ENCODE measurements at places on chromosomes 12 and 14.

- DNase-seq, result no peak
Measured at GRCh38 chr12:96121271-96121711, 72.9 kb upstream of the ELK3 start.

DNA sequence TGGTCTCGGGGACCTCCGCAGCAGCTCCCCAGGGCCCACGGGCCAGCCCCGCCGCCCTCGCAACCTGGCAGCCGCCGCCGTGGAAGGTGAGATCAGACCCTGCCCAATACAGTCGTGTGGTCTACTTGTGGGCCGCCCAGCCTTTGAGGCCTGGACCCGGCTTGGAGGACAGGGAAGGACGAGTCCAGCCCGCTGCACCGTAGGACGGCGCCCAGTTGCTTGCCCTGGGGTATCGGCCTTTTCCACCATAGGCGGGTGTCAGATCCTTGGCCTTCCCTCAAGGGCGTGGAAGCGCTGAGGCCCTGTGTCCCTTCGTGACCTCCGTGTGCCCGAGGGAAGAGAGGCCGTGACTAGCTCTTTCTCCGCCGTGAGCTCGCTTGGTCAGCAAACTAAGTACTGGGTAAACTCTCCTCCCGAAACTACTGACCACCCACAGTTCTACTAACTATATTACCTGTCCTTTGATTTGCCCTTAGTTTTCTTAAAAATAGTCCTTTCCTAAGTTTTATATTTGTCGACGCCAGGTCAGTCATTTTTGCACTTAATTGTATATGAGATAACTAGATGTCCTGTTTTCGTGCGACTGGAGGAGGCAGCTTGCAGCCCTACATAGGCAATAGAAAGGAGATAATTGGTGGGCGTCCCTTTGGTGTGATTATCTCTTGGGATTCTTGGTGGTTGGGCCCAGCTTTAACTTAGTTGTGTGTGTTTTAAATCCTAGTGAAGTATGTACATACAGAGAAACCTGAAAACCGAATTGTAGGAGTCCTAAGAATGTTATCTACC is 757 bp downstream of the SLC25A3 start:
- DNase-seq, result no peak

- DNase-seq, result peak; percentile 9
Measured at GRCh38 chr12:107349008-107349747, 255.8 kb upstream of the CRY1 start.

DNA sequence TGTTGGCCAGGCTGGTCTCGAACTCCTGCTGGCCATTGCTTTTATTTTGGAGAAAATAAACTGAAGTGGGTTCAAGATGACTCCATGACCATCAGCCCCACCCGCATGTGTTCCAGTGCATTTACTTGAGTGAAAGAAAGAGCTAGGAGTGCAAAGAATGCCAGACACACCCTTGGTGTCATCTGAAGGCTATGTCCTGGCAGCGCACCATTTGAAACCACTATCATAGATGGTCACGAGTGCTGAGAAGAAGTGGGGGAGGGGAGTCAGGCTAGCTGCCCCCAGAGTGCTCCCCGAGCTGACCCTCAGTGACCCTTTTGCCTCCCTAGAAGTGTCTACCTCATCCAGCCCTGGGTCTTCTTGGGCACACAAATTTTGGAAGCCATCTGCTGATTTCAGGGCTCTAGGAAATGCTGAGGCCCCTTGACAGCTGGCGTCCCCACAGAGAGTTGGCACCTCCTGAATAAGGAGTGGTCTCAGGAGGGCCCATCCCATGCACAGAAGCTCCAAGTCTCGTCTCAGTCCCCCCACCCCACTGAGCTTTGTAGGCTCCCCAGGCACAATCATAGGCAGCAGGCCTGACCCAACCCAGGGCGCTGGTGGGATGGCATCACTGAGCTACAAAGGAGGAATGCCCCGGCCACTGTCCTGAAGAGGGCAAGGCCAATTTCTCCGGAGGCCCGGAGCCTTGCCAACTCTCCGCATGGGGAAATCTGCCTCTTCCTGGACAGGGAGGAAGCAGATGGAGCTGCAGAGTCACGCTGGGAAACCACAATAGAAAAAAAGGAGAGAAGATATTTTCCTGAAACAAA is 28.0 kb downstream of the PXN start:
- DNase-seq, result peak; percentile 88

- DNase-seq, result no peak
Measured at GRCh38 chr14:79325071-79325470, 886.2 kb downstream of the DIO2 start.

- DNase-seq, result no peak
Measured at GRCh38 chr14:22797017-22797917, 18.0 kb downstream of the SLC7A7 start.

DNA sequence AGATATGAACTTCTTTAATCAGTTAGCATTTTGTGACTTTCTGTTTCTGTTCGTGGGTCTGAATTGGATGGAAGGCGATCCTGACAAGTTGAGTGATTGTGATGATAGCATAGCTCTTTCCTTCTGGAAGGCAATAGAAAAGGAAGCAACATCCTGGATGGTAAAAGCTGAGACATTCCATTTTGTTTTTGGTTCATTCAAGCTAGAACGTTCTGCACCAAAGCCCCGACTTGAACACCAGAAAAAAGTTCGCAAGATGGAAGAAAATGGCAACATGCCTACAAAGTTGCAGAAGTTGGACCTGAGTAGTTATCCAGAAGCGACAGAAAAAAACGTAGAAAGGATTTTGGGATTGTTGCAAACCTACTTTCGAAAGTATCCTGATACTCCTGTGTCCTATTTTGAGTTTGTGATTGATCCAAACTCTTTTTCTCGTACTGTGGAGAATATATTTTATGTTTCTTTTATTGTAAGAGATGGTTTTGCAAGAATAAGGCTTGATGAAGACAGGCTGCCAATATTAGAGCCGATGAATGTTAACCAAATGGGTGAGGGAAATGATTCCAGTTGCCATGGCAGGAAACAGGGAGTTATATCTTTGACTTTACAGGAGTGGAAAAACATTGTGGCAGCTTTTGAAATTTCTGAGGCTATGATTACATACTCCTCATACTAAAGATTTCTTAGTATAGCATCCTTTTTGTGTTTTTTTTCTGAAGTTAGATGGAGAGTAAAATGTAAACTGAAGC is 896 bp downstream of the EID3 start:
- no peak for DNase-seq

GRCh38 chr12:131076791-131077747 is 123.4 kb downstream of the ADGRD1 start:
- no peak for DNase-seq

DNA sequence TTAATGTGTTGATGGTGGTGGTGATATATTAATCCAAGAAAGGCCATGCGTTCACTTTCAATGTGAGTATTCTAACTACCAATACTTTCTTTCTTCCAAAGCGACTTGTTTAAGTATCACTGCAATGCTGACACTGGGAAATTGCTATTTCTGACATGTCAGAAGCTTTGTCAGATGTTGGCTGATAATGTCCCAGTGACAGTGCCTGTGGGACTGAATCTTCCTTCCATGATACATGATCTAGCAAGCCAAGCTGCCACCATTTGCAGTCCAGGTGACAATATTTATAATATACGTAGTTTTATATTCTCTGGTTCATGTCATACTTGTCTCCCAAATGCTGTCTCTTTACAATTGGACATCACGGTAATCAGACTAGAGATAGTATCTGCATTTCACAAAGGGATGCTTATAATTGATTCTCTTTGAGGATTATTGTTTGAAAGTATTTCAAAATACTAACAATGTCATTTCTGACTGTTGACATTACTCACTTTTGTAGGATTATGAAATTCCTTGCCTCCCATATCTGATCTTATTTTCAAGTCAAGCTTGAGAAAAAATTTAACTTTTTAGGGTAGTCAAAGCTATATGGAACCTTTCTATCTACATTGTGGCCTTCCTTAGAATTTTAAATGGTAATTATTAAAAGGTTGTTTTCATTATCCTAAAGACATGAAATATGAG is 57.3 kb downstream of the KNTC1 start:
- DNase-seq, result no peak

- no peak for DNase-seq
Measured at GRCh38 chr14:46063872-46064271, 587.7 kb downstream of the RPL10L start.

DNA sequence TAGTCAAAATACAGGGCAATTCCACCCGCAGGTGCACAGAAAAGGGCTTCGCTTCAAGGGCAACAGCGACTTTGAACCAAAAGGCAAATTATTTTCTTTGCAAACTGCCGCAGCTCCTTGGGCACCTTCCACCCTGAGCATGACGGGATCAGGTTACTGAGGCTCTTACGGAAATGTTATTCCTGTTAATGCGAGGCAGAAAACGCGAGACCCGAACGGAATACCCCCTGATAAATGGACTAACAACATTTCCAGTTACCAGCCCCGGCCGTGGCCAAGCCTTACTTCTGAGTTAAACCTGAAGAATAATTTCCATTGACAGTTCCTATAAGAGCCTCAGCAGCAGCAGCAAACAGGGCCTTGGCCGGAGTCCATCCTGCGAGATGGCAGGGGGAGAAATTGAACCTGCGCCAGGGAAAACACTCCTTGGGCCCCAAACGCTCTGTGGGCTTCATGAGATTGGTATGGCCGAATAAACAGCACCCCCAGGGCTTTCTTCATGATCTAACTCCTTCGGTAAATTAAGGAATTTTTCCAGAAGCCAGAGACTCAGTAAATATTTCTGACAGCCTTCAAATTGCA is 70.0 kb upstream of the DICER1 start:
- DNase-seq, result peak; percentile 1

GRCh38 chr12:132445884-132446632 is 43.9 kb upstream of the FBRSL1 start:
- DNase-seq, result no peak

- no peak for DNase-seq
Measured at GRCh38 chr12:88985631-88986030, 366.7 kb downstream of the DUSP6 start.

DNA sequence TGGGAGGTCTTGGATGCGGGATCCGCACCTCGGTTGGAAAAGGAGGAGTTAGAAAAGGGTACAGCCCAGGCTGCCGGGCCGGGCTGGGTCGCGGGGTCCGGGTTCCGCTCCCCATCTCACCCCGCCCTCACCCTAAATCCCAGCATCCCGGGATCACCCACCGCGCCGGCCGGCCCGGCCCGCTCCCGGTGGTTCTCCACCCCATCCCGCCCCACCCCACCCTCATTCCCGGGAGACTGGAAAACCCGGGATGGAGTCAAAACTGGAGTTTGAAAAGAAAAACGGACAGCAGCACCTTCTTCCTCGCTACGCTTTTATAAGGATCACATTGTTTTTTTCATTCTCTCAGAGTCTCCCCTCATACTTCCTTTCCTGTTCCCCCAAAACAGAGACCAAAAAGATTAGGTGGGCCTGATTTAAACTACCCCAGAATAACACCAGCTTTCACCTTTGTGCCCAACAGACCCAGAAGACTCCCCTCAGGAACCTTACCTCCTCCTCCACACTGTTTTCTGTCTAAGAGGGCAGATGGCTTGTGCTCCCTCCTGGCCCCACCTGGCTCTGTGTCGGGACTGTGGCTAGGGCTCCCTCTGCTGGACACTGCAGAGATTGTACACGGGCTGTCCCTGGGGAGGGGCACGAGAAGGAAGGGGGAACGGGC is 2.8 kb downstream of the GLI1 start:
- DNase-seq, result peak; percentile 85

DNA sequence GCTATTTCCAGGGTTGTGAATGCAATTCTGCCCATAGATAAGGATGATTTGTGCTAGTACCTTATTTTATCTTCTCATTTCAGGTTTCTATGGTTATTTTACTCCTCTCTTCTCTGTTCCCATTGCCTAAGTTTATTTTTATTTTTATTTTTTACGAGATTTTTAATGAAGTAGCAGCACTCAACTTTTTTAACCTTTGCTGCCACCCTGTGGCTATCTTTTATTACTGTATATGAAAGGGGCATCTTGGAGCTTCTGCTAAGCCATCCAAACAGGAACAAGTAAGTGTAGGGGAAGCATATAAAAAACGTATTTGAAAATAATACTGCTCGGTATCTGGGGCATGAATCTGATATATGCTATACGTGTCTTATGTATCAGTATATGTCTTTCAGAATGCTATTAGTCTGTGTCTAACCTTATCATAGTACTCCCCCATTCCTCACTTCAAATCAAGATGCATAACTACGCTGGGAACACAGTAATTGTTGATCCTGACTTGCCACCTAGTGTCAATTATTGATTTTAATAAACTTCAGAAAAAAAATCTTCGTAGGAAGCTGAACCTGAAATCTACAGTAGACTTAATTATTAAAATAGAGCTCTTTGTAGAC is 60.3 kb downstream of the KLRG1 start:
- no peak for DNase-seq

DNA sequence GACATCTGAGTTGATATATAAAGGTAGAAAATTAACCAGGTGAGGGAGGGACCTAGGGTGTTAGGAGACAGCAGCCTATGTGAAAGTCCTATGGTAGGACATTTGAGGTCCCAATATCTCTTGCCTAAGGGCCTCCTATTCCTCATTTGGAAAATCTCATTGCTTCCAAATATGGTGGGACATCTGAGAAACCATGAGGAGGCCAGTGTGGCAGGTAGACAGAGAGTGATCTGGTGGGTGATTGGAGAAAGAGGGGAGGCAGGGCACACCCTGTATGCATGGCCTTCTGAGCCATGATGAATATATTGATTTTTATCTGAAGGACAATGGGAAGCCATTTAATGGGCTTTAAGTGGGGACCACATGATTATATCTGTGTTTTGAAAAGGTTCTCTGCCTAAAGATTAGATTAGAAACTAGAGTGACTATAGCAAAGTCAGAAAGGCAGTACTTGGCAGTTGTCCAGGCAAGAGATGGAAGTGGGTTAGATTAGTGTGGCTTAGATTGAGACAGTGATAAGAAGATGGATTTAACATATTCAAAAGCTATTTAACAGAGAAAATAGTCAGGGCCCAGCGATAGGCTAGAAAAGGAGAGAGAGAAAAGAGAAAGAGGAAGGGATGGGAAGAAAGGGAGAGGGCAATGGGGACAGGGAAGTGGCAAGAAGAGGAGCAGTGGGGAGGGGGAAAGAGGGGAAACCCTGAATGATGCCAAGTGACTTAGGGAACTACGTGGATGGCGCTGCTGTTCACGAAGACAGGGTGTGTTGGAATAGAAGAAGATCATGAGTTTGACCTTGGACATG is 237.2 kb upstream of the SRRM4 start:
- DNase-seq, result no peak

- DNase-seq, result peak; percentile 35
Measured at GRCh38 chr14:103402695-103403094, 17.5 kb downstream of the MARK3 start.

DNA sequence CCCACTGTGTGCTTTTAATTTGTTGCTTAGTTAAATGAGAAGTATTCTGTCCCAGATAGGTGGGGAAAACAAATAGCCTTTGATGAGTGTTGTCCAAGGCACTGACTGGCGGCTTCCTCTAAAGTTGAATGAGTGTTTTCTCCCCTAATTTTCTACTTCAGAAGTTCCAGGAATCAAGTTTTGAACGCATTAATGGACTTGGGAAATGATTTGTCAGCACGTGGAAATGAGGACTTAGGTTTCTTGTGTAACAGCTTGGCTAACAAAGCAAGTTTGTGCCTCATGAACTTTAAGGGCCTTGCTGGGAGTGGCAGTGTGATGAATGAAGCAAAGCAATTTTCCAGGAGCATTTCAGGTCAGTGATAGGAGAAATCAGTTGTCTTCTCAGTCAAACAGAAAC is 56.9 kb downstream of the LIN52 start:
- no peak for DNase-seq

- no peak for DNase-seq
Measured at GRCh38 chr12:46983393-46983793, 96.0 kb upstream of the PCED1B start.
